SHP77 (cell line): ENCODE measurements at places on chromosomes 11 and 22.

DNA sequence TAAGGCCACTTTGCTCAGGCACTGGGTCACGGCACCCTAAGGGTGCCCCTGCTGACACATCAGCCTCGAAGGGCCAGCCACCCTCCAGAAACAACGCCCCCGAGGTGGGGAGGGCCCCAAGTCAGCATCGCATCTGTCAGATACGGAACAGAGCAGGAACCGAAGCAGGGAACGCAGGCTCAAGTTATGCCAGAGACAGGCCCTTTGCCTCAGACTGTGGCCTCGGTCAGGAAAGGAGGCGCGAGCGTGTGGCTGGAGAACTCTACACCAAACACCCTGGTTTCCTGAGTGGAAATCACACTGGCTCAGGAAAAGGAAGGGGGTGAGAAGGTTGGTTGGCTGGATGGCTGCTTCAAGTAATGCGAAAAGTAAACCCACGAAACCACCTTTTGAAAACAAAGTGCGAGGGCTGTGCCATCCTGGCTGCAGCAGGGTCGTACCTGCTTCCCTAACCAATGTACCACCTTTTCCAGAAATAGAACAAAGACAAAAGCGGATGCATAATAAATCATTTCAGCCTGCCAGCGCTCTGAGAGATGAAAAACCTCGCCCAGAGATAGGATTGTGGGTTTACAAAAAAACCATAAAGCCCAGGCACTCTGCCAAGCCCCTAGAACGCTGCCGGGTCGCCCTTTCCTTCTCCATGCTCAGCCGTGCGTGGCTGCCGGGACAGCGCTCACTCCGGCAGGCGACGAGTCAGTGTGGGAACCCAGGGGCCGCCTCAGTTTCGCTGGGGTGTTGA, 38.6 kb downstream of the TRMU start:
- DNase-seq, result peak; percentile 59

- no peak for DNase-seq
Observed at GRCh38 chr22:49775867-49776511, 51.7 kb downstream of the BRD1 start.

DNA sequence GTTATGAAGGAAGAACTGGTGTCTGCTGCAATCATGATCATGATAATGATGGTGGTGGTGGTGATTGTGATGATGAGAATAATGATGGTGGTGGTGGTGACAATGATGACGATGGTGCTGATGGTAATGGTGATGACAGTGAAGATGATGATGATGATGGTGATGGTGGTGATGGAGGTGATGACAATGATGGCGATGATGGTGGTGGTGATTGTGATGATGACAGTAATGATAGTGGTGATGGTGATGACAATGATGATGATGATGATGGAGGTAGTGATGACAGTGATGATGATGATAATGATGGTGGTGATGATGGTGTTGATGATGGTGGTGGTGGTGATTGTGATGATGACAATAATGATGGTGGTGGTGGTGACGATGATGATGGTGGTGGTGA, 52.8 kb upstream of the ANO1 start:
- DNase-seq, result no peak

GRCh38 chr11:11409901-11410300, 56.9 kb upstream of the CSNK2A3 start:
- DNase-seq, result no peak

DNA sequence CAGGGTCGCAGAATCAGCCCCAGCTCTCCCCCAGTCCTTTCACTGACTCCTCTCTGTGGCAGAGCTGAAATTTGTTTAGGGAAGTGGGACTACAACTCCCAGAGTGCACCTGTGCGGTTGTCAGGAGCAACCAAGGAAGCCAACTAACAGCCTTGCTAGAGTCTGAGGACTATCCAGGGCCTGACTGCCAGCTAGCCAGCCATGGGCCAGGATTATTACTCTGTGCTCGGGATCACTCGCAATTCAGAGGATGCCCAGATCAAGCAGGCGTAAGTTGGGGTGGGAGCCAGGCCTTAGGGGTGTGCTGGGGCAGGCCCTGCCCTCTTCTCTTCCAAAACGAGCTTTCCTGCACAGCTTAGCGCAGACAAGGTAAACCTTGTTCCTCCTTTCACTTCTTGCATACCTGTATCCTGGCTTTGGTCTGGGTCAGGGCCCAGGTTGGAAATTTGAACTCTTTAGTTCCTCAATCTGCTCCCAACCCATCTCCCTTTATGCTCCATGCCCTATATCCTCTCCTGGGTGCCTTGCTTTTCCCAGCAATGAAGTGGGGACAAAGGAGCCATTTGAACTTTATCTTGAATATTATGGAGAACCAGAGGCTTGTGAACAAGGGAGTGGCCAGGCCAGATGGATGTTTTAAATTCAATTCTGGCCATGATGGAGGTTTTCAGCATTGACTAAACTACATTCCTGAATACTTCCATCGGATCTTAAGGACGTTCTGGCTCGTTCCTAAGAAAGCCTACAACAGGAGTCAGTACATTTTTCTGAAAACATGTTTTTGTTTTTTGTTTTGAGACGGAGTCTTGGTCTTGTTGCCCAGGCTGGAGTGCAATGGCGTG, at the start of gene DNAJB13:
Gene DNAJB13 (plus strand): TSS at position 158 of the 842 bp plus-strand sequence. CDS start 44 bp downstream, at position 202.
- DNase-seq, result peak; percentile 91

- no peak for DNase-seq
Observed at GRCh38 chr22:42443240-42444076, 11.3 kb upstream of the NFAM1 start.
